ENCODE measurements at places on chromosomes 4 and X.

DNA sequence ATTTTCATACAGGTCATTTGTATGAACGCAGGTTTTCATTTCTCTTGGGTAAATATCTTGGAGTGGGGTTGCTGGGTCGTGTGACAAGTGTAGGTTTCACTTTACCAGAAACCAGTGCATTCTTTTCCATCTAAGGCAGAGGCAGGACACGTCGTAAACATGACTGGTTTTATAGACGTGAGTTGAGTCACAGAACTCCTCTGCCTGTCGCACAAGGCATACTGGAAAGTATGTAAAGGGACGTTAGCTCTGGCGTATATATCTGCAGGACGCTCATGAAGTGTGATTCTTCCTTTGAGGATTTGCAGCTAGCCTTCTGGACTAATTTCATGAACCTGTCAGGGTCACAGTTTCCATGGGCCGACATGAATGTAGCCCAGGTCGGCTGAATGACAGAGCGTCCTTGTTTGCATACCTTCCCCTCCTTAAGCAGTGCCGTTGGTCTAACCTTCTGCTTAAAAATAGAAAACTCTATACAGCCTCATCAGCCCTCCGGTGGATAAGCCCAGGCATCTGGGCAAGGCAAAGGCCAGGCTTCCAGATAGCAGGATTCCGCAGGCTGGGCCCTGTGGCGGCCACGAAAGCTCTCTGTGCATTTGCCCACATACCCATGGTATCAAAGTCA is 106.0 kb downstream of the GPR143 start:
- no peak for DNase-seq

DNA sequence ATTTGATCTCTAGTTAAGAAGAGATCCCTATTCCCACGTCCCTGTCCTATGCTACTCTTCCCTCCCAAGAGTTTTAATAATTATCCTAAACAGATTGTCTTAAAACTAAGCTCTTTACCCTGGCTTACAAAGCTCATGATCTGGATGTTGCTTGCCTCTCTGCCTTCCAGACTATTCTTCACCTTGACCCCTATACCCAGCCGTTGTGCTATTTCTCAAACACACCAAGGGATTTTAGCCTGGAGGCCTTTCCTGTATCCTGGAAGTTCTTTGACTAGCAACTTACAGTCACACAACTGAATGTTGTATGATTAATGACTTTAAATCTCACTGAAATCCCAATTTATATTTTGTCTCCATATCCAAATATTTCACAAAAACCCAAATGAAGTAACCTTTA is 314.9 kb downstream of the ADGRL3 start:
- DNase-seq: no peak

DNA sequence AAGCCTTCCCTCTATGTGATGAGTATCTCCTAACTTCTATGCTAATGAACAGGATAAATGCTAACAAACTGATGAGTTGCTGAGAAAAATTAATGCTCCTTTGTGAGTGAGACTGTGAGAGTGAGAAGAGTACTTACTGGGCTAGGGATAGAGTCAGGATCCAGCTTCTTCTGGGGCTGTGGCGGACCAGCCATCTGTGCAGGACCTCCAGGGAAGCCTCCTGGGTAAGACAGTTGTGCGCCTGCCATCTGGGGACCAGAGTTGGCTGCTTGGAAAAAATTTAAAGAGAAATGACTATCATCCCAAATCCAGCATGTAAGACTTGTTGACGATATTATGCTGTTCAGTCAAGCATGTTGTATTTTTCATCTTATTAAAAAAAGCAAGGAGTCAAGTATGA is 21.0 kb downstream of the SEC24D start:
- no peak for DNase-seq

GRCh38 chrX:28756647-28757046 is 169.4 kb downstream of the IL1RAPL1 start:
- no peak for DNase-seq

DNA sequence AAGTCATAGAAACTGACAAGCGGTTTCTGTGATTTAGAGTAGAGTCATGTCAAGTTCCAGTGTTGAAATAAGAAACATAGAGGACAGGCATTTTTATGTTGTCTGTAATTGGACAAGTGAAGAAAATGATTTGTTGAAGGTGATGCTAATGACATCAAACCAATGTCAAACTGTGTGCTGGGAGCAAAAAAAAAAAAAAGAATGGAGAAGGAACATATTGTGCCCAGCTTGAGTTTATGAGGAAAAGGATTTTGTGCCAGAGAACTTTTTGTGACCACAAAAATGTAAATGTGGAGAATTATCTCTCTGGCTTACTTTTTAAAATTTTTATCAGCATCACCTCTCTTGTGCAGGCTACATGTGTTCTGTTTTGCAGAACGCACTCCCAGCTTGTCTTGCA is 495.7 kb downstream of the RAPGEF2 start:
- no peak for DNase-seq

- DNase-seq: no peak
These were observed 14.2 kb downstream of the CXCR3 start for GRCh38 chrX:71604141-71604540.

GRCh38 chr4:169998981-169999380 is 27.2 kb downstream of the MFAP3L start:
- DNase-seq: no peak

GRCh38 chr4:38762560-38762959 is 20.2 kb downstream of the TLR10 start:
- no peak for DNase-seq

DNA sequence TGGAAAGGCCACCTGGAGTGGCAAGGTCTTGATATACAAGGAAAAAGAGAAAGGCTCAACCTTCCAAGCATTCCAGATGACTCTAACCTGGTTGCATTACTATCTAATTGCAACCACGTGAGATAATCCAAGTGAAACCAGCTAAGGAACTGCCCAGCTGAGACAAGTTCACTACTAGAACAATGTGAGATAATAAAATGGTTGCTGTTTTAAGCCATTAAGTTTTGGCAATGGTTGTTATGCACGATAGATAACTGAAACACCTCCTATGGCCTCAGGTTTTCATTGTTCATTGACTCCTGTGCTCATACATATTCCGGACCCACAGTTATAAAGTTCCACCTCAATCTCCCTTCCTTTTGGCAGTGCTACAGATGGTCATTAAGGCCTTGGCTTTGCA is 9.2 kb upstream of the CXorf66 start:
- DNase-seq: no peak

GRCh38 chrX:72048510-72049455 is 82.9 kb downstream of the RTL5 start:
- no peak for DNase-seq

DNA sequence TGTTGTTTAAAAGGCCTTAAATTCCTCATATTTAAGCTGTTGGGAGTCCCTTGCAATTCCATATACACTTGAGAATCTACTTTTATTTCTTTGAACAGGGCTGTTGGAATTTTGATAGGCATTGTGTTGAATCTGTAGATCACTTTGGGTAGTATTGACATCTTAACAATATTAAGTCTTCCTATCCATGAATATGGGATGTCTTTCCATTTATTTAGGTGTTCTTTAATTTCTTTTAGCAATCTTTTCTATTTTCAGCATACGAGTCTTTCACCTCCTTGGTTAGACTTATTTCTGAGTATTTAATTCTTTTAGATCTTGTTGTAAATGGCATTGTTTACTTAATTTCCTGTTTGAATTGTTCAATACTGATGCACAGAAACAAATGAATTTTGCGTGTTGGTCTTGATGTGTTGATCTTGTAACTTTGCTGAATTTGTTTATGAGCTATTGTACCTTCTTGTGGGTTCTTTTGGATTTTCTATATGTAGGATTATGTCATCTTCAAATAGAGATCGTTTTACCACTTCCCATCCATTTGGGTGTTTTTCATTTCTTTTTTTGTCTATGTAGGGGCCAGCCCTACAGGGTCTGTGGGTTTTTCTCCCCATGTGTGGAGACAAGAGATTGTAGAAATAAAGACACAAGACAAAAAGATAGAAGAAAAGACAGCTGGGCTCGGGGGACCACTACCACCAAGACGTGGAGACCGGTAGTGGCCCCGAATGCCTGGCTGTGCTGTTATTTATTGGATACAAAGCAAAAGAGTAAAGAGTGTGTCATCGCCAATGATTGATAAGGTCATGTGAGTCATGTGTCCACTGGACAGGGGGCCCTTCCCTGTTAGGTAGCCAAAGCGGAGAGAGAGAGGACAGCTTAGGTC is 18.2 kb upstream of the CTBP1 start:
- DNase-seq: no peak

DNA sequence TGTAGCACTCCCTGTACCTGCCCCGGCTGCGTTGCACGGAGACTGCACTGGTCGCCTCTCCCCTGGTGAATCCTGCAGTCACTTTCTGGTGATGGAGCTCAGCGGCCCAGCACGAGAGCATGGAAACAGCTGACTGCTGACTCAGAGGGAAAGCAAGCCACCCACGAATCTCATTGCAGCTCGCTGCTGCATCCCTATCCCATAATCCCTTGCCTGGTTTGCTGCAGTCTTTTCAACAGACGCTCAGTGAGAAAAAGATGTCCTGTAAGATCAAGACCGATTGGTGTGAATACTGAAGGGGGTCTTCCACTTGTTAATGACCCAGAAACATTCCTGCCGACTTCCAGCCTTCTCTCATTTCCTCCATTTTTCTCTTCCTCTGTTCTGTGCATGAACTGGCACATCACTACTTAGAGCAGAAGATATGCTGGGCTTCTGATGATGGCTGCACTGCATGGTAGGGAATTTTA is 52.9 kb downstream of the TRIM2 start:
- DNase-seq: no peak

GRCh38 chrX:121160987-121161386 is 113.6 kb downstream of the GLUD2 start:
- DNase-seq: no peak

GRCh38 chrX:136202889-136203288 is 48.3 kb downstream of the MAP7D3 start:
- no peak for DNase-seq

DNA sequence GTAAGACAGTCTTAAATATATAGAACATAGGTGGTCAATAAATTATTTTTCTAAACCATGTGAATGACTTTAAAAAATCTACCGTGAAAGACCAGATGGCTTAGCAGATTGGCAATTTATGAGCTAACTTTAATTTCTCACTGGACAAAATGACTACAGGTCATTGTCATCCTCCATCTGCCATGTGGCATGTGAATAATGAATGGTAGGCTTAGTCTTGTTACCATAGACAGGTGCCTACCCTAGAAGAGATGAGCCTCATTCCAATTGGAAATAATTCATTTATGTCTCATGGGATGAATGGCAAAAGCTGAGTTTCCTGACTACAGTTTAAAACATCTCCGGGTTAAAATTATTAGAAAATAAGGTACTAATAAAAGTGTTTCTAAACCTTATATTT is 1043.3 kb downstream of the FAT4 start:
- no peak for DNase-seq

DNA sequence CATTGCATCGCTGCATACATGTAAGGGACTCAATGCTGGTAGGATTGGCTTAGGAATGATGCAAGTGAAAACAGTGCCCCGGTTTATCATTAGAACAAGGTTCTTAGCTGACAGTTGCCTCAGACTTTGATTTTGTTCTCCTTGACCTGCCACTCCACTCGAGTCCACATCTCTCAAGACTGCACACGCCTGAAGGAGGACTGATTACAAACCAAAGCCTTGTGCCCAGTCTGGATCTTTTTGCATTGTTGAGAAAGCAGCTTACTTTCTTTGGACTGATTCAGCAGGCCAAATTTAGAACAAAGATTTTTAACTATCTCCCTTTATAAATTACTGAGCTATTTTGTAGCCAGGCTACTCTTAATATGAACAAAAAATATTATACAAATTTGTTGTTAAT is 125.6 kb downstream of the PTTG2 start:
- no peak for DNase-seq

- DNase-seq: no peak
These were observed 3.9 kb upstream of the NKX6-1 start for GRCh38 chr4:84502955-84503373.

GRCh38 chr4:47855350-47855749 is 17.5 kb upstream of the CORIN start:
- no peak for DNase-seq

DNA sequence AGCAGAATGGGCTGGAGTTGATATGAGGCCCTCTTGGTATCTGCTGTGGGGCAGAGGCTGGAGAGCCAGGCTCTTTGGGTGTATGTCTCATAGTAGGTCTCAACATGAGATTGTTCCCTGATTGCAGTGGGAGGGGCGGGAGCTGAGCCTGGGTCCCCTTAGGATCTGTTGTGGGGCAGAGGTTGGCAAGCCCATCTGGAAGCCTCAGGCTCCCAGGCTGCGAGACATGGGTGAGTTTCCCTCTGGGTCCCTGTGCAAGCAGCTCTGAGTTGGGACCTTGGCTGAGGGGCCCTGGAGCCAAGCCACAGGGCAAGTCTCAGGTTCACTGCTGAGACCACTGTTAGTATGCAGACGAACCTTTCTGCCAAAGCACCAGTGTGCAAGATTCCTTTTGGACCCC is 201.9 kb downstream of the ARHGAP10 start:
- DNase-seq: no peak

DNA sequence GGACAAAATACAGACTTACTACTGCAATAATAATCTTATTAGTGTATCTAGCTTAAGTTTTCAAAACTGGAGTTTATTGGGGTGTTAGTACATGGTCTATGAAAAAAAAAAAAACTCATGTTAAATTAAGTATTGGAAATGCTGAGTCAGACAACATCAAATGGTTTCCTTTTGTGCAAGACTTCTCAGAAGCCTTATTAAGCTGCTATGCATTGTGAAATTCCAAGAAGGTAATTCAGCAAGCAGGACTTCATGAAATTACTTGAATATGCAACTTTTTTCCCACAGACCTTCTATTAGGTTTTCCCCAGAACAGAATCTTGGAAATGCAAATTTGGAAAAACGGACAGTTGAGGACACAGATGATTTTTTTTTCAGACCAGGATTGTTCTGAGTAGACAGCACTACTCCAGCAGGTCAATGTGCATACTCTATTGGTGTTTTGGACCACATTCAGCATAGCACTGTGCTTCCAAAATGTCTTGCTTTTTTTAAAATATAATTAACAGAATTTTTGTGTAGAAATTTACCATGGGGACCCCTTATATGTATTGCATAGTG is 568.8 kb upstream of the TENM3 start:
- no peak for DNase-seq

- no peak for DNase-seq
These were observed 97.3 kb downstream of the HDAC8 start for GRCh38 chrX:72475338-72475737.

Measured in T-helper 17 cell (primary cell).